ENCODE measurements at places on chromosomes 11 and 22. TPM values are rescaled to one million over a fixed set of nuclear protein-coding genes. Genes with fewer than 3 reads are reported as not detected.

DNA sequence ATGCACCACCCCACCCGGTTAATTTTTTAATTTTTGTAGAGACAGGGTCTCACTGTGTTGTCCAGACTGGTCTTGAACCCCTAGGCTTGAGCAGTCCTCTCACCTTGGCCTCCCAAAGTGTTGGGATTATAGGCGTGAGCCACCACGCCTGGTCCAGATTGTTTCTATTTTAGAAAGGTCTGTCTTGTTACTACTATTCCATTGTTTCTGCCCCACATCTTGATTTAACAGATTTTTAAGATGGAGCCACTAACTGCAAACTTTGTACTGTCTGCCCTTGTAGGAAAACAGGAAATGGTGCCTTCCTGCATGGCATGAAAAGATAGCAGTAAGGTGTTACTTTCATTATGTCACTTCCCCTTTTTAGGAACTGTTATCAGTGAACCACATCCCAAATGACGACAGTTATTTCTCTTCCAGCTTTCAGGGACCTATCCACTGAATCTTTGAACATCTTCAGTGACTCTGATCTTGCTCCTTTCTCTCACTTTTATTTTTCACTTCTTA, 23.2 kb downstream of the TAF1D start:
- DNase-seq: no peak

DNA sequence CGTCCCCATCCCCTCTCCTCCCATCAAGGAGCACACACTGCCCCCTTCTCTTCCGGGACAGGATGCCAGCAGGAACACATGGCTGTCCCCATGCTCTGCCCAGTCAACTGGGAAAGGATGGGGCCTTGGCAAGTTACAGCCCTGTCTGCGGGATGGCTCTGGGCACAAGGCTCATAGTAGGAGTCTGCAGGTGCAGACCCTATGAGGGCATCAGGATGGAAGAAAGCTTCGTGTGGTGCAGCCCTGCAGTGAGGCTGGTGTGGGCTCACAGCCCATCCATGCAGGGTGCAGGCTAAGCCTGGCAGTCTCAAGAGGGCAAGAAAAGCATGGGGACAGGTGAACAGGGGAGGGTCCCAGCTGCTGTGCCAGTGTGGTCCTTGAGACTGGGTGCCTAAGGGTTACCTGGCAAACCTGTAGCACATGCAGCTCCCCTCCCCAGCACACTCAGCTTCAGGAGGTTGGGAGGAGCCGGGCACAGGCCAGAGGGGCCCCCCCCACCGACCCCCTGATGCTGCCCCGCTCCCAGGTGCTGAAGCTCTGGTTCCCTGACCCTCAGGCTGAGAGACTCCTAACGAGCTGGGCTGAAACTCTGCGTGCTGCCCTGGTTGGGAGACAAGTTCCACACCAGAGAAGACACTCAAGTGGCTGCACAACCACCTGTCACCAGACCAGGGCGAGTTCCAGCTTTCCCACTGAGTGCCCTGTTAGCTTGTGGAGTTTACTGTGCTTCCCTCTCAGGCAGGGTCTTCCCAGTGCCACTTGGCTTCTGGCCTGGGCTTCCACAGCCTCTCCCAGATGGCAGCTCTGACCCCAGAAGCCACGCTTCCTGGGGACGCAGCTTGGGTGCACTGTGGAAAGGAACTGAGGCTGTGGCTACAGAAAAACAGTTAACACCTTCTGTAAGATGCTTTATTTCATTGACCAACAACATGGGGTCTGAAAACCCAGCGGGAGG, 3.3 kb upstream of the SCARF2 start:
- DNase-seq: no peak

DNA sequence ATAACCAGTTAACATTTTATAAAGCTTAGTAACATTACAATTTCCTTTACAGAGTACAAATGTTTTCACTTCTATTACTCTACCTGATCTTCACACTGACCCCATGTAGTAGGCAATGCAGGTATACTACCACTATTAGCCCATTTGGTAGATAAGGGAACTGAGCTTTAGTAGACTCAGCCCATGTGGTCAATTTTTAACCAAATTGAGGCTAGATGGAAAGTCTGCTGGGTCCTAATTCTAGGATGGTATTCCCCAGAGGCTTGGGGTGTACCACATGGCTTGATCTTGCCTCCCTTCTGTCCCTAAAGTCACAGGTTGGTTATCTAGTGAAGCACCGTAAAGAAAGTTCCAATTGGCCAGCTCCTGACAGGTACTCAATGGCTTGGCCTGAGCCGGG, 48.2 kb downstream of the NRXN2 start:
- DNase-seq: no peak

DNA sequence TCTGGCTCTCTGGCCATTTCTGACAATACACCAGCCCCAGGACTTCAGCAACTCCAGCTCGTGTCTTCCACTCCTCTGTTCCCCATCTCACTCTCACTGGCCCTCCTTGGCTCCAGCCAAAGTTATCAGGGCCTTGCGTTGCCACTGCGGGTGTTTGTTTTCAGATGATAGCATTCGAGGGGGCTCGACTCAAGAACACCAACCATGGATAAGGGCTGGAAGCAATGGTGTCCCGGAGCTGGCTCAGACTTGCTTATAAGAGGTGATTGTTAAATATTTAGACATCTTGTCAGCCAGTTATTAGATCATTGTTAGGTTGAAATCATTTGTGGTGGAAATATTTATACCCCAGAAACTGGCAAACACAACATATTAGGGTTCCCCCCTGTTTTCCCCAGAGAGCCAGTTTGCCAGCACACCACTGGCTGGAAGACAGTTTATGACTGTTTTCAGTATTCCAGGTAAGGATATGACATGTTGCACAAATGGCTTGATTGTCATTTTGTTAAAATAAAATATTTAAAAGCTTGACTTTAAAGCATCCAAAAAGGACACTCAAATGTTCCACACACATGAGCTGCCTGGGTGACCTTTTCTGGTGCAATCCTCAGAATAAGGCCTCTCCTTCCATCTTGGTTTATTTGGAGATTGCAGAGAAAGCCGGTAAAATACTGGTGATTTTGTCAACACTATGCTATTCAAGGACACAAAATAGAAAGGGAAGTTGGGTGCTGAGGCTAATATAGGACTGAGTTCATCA, 98.3 kb downstream of the FBXO7 start:
- no peak for DNase-seq

GRCh38 chr11:45156741-45157140, 10.3 kb downstream of the PRDM11 start:
- DNase-seq: no peak

DNA sequence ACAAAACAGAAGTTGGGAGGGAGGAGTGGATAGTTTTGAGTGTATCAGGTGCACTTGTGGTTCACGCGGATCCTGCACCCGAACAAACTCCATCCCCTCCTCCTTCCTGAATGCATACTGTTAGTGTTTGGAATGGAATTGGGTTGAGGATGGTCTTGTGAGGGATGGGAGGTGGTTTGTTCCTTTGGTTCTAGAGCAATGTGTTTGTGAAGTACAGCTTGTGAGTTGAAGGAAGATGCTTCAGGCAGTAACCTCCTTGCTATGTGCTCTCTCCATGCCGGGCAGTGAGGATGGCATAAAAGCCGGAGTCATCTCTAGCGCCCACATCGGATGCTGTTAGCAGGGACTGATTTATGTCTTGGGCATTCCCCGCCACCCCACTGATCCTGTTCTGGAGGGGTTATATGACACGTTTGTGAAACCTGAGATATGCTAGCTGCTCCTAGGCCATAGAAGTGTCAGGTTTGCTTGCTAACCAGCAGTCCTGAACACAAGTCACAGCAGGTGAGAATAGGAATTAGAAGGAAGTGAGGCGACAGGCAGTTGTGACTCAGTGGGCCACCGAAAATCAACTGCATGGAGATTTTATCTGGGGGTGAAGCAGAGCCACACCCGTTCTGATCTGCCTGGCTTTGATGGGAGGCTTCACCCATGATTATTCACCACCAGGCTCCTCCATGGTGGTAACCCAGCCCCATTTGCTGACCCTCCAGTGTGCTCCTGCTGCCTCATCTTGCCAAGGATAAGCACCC, 2.2 kb downstream of the BCR start:
- no peak for DNase-seq

The SPDYC gene
- not detected for total RNA-seq

- DNase-seq: no peak
Measured at GRCh38 chr22:35600476-35600875, 16.7 kb downstream of the MB start.

Measured in vagina (tissue), 2 donors.